ENCODE measurements at places on chromosomes 16 and 17.

- DNase-seq: no peak
These were observed 6.9 kb downstream of the METRNL start for GRCh38 chr17:83086199-83086880.

DNA sequence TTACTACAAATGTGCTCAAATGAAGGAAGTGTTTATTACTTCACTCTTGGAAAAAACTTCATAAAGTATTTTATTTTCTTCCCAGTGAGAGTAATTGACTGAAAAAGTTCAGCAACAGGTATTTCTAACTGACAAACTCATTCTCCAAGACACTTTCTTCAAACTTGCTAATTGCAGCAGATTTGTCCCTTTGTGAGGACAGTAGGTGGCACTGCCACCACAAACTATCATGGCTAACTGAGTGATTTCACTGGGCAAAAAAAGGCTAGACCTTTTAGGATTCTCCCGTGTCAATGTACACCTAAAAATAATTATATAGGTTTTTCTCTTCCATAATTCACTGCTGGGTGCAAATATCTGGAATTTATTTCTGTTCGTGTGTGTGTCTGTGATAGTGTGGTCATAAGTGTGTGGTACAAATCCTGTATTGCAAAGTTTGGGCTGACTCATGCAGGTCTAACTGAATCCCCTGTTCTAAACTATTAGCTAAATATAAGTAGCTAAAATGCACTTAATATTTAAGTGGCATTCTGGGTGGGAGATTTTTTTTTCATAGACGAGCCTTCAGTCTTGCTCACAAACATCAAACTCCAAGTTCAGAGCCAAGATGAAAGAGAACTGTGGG lies 3.9 kb downstream of the HS3ST3A1 start:
- DNase-seq: peak; percentile 26

DNA sequence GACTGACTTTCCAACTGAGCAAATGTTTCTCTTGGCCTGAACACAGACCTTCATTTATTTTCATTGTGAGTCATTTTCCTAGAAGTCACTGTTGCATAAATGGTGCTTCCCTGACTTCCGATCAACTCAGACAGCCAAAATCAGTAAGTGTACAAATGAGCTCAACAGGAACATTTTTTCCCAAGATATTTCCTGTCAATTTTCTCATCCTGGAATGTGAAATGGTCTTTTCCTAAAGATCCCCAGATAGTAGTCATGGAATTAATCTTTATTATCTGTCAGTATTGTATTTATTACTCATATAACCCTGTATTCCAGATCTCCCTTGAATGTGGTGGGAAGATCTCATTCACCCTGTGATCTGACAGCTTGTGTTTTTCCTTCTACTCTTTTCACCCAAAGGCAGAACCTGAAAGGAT lies 360.3 kb upstream of the KIF2B start:
- DNase-seq: no peak

DNA sequence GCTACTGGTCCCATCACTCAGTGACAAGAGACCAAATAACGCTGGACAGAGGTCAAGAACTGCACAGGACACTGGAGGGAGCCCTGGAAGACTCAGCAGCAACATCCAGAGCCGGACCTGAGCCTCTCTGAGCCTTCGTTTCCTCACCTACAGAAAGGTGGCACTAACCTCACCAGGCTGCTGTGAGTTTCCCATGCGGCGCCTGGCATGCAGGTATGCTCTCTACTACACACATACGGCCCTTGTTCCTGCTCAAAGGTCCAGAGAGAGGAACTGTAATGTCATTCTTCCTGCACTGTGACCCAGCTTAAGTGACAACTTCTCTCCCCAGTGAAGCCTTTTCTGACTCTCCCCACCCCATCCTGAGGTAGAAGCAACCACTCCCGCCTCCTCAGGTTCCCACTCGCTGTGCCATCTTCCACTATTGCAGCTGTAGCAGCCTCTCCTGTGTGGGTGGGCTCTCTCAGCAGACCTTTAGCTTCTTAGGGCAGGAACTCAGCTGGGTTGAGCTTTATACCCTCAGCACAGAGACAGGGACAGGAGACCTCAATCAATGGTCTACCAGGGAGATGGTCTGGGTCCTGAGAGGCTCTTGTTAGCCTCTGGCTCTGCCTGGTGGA lies 43.9 kb upstream of the SREBF1 start:
- no peak for DNase-seq

- peak; percentile 77 for DNase-seq
These were observed 88.6 kb downstream of the USP31 start for GRCh38 chr16:23060458-23061320.

DNA sequence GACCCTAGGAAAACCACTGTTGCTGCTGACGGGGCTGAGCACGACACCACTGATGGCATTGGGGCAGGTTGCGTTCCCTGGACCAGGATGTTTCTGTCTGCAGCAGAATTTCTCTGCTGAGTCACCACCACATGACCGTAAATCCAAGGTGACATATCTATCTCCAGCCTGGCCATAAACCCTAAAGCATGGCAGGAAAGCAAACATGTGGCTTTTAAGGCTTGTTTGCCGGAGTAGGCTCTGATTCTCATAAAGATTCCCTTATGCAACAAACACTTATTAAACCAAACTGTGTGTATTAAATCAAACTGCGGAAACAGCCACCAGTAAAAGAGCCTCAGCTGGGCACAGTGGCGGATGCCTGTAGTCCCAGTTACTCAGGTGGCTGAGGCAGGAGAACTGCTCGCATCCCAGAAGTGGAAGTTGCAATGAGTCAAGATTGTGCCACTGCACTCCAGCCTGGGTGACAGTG lies 17.3 kb downstream of the MPHOSPH6 start:
- no peak for DNase-seq

DNA sequence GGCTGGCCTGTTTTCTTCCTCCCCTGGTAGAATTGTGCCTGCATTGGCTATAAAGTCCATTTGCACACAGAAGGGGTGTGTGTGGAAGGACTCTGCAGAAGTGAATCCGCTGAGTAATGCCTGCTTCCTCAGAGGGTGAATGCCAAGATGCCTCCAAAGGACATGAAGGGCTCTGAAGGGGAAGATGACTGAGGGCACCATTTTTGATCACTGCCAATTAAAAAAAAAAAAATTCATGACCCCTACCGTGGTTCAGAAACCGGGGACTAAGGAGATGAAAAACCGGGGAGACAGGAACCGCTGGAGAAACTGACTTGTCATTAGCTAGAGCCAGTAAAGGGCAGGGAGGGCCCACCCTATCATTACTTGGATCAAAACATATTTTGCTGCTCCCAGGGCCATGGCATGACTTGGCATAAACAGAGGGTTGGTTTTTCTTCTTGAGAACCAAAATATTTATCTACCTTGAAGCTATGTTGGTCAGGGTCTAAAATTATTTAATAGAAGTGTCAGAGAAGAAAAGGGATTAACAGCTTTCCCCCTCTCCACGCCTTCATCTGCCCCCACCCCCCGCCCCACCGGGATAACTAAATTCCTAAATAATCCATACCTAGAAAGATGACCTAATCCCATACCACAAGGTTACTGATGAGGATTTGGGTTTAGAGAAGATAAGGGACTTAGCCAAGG lies 3.6 kb upstream of the USP7 start:
- DNase-seq: no peak

DNA sequence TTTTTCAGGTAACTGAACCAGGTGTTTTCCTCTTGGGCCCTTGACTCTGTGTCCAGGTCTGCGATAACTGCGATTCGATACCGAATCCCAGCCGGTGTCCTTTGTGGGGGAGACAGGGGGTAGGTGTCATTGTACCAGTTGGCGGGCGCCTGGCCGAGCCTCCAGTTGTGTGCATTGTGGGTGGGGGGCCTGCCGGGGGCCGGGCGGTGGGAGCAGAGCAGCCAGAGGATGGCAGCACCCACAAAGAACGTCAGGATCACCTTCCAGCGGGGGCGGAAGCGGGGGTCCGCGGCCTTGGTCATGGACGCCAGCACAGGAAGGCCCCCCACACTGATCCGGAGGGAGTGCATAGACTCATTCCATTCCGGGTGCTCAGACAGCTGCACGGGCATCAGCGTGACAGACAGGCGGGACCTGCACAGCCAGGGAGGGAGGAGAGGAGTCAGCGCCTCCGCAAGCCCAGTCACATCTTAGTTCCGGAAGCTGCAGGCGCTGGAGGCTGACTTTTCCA lies 12.3 kb downstream of the CANT1 start:
- no peak for DNase-seq

DNA sequence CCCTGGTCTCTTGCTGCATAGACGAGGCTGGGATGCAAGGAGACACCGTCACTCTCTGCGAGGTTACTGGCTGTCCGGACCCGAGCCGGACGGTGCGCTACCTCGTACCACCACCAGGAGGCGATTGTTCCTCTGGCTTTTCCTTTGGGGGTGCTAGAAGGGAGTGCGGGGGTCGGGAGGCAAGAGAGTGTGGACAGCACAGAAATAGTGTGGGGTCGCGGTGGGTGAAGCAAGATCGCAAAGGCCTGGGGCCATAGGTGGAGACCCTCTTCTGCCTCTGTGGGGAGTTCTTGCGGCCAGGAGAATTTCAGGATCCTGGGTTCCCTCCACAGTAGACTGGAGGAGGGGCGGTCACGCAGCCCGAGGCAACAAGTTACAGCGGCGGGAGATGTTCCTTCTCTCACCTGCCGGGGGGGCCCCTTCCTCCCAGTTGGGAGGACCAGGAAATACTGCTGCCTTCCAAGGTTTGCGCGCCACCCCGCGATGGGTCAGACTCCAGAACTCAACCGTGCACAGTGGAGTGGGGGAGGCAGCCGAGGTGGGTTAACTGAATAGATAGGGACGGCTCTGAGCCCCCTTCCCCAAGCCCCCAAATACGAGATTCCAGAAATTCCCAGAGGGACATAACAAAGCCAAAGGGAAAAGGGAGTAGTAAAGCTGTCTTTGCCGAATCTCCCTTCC lies 6.9 kb downstream of the PHOSPHO1 start:
- peak; percentile 62 for DNase-seq

DNA sequence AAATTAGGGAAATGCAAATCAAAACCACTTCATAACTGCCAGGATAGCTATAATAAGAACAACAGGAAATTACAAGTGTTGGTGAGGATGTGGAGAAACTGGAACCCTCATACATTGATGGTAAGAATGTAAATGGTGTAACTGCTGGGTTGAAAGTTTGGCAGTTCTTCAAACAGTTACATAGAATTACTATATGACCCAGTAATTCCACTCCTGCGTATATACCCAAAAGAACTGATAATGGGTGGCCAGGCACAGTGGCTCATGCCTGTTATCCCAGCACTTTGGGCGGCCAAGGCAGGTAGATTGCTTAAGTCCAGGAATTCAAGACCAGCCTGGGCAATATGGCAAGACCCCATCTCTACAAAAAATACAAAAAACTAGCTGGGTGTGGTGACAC lies 4.5 kb upstream of the CMTM4 start:
- no peak for DNase-seq

- DNase-seq: no peak
These were observed at the start of gene CLEC10A for GRCh38 chr17:7079581-7080455. Gene CLEC10A, minus strand, starts transcription at chr17:7080251. Its CDS starts 1,439 bp downstream, at chr17:7078812.

DNA sequence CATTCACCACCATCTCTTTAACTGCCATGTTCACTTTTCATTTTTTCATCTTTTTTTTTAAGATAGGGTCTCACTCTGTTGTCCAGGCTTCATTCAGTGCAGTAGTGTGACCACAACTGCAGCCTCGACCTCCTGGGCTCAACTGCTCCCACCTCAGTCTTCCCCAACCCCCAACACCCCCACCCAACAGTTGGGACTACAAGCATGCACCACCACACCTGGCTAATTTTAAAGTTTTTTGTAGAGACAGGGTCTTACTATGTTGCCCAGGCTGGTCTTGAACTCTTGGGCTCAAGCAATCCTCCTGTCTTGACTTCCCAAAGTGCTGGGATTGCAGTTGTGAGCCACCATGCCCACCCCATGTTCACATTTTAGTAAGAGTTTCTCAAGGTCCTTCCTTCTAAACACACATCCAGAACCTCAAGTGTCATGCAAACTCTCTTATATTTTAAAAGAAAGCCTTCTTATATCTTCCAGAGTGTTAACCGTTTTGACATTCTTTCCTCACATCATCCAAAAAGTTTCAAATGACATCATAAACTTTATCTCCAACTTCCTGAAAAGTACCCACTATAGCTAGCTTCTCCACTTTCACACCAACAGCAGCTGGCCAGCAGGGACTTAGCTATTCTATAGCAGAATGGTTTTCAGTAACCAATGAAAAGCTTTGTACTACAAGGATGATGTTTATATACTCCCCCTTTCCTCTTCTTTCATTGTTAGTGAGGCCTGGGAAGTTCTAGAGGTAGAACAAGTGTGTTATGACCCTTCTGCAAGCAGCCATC lies 49.3 kb downstream of the TRAF4 start:
- no peak for DNase-seq

DNA sequence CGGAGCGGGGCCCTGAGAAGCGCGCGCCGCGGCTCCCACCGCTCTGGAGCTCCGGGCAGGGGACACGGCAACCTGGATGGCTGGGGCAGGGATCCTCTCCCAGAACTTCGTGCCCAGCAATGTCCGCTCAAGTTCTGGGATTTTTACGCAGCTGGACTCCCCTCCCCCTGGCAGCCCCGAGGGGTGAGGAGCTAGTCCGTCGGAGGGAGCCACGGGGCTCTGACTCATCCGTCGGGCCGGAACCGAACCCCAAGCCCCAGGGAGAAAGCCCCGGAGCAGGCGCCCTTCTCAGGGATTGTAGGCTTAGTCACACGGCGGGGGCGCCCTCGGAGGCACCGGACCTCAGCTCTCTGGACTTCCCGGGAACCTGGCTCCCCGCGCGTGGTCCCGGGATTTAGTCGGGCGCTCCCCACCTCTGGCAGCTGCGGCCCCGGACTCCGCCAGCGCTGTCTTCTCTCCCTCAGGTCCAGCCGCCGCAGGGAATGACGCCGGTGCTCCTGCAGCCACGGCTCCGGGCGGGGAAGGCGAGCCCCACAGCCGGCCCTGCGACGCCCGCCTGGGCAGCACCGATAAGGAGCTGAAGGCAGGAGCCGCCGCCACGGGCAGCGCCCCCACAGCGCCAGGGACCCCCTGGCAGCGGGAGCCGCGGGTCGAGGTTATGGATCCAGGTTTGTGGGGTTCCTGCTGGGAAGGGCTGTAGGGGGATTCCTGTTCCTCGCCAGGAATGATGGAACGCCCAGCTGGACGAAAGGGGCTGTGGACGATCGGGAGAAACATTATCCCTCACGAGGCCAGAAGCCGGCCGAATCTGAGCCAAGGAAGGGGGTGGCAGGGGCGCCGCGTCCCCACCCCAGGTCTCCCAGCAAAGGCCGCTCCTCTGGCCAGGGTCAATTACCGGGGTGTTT lies 830 bp downstream of the SPHK1 start:
- no peak for DNase-seq

- DNase-seq: no peak
These were observed 31.5 kb upstream of the TNRC6C start for GRCh38 chr17:77926981-77927380.

GRCh38 chr16:8903004-8903403 lies 20.9 kb downstream of the LITAFD start:
- DNase-seq: no peak

GRCh38 chr17:7612294-7612640 lies 2.4 kb downstream of the FXR2 start:
- DNase-seq: no peak

- DNase-seq: no peak
These were observed 17.1 kb downstream of the AKAP1 start for GRCh38 chr17:57102122-57102521.

DNA sequence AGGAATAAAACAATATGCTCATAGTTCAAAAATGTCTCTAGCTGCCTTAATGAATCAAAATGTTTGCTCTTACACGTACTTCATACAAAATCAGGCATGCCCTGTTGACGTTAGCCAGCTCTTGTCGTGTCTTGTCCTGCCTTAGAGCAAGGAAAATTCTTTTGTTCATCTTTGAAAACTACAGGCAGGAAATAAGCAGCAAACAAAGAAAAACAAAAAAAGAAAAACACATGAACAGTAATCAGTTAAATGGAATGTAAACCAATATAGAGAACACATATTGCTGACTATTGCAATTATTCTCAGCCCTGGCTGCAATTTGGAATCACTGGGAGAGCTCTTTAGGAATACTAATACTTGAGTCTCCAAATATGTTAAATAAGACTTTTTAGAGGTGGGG lies 1.7 kb downstream of the CAPNS2 start:
- no peak for DNase-seq
